Activated naive CD8-positive, alpha-beta T cell treated with anti-CD3 and anti-CD28 coated beads, Interleukin-2, amount 10 ng/mL, durations not matched to agents 7 days and 5 days (primary cell): ENCODE measurements at places on chromosomes 6 and 20.

DNA sequence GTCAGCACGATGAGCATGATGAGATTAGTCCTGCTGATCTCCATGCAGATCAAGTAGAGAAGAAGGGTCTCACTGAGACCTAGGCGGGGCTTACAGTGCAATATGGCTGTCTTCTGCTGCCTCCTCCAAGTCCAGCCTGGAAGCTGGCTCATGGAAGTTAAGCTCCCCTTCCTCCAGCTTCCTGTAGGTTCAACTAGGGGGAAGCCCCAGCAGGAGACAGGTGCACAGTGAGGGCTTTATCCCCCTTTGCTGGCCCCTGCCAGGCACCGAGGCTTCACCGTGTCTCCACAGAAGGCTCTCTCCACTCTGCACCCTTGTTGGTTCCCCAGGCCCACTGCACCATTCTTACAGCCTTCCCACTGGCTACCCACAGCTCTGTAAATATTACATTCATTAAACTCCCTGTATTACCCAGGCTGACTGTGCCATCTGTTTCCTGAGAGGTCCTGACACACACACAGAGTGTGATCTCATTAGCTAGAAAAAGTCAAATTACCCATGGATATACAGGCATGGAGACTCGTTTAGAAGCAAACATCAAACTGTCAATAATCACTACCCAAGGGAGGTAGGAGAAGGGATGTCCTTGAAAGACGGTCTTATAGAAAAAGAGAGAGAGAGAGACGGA is 90.4 kb downstream of the SLC2A10 start:
- no peak overlapping the region for H3K4me3 ChIP-seq
- no peaks in the 10 kb centered on the region for H3K4me1 ChIP-seq
- no peak overlapping the region for H3K27ac ChIP-seq

GRCh38 chr6:148842296-148843019 is 95.6 kb downstream of the UST start:
- no peaks in the 10 kb centered on the region for H3K4me1 ChIP-seq
- H3K4me3 ChIP-seq = no peak overlapping the region
- no peak for DNase-seq
- no peaks in the 10 kb centered on the region for H3K36me3 ChIP-seq

GRCh38 chr6:27591699-27592480 is 119.0 kb upstream of the ZNF184 start:
- no peak for DNase-seq
- H3K4me3 ChIP-seq = no peak overlapping the region
- H3K4me1 ChIP-seq = peaks cover 2% of the 10 kb centered on the region
- H3K36me3 ChIP-seq = no peaks in the 10 kb centered on the region
- H3K27ac ChIP-seq = no peak overlapping the region

GRCh38 chr20:25453035-25453810 is 45.8 kb downstream of the GINS1 start:
- no peak for DNase-seq
- H3K36me3 ChIP-seq = peaks cover 9% of the 10 kb centered on the region
- H3K27ac ChIP-seq = no peak overlapping the region
- no peaks in the 10 kb centered on the region for H3K27me3 ChIP-seq
- no peak overlapping the region for H3K4me3 ChIP-seq

GRCh38 chr6:30357678-30358540 is 13.0 kb downstream of the RPP21 start:
- no peak overlapping the region for H3K27ac ChIP-seq
- no peaks in the 10 kb centered on the region for H3K36me3 ChIP-seq
- peak; percentile 47 for DNase-seq
- H3K4me3 ChIP-seq = peak overlapping the region; percentile 85
- H3K27me3 ChIP-seq = peaks cover 68% of the 10 kb centered on the region
- H3K4me1 ChIP-seq = peaks cover 8% of the 10 kb centered on the region

DNA sequence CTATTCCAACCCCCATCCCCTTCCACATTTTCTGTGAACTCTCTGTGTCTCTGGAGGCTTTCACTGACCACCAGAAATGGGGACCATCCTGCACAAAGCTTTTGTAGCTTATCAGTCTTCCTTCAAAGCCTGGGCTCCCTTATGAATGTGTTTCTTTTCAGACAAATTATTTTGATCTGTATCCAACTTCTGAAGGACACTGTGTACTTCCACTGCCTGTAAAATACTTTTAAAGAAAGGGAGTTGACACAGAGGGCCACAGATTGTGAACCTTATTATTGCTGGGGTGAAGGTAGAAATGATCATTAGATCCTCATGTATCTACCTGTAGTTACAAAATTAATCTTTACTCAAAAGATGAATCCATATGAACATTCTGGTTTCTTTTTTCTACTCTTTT is 135.6 kb downstream of the CARMIL1 start:
- H3K27me3 ChIP-seq = no peaks in the 10 kb centered on the region
- H3K4me3 ChIP-seq = no peak overlapping the region
- H3K4me1 ChIP-seq = peaks cover 30% of the 10 kb centered on the region
- H3K27ac ChIP-seq = no peak overlapping the region
- peaks cover 1% of the 10 kb centered on the region for H3K36me3 ChIP-seq

DNA sequence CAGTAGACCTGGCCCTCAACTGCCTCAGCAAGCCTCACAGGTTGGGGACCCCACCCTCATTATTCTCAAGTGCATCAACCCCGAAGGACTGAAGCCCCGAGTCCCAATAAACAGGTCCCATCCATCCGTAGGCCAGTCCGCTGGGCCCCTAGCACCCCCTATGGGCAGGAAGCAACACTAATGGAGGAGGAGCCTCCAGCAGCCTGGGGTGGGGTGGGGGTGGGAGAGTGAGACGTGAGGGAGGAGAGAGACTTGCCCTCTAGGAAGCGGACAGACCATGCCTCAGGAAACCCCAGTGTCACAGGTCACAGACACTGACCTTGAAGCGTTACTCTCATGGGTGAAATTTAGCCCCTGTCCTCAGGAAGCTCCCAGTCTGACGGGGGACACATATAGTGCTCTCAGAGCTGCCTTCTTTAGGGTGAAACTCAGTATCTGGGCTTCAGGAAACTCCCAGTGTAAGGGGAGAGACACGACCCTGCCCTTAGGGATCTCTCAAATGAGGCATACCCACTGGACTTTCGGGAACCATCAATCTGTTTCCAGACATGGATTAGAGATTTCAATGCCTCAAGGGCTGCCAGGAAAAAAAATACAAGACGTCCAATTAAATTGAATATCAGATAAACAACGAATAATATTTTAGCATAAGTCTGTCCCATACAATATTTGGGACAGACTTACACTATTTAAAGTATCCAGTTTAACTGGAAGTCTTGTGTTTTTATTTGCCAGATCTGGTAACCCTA is 125.8 kb downstream of the MRPL14 start:
- no peak overlapping the region for H3K27ac ChIP-seq
- peak overlapping the region; percentile 85 for H3K4me3 ChIP-seq
- H3K36me3 ChIP-seq = peaks cover 1% of the 10 kb centered on the region
- peaks cover 16% of the 10 kb centered on the region for H3K4me1 ChIP-seq
- peaks cover 36% of the 10 kb centered on the region for H3K27me3 ChIP-seq

- no peak for DNase-seq
- no peak overlapping the region for H3K4me3 ChIP-seq
- no peak overlapping the region for H3K27ac ChIP-seq
- no peaks in the 10 kb centered on the region for H3K4me1 ChIP-seq
Measured at GRCh38 chr6:79538106-79538971, 1.1 kb upstream of the LCA5 start.

GRCh38 chr6:169824848-169825557 is 73.6 kb downstream of the ERMARD start:
- no peak overlapping the region for H3K27ac ChIP-seq
- H3K27me3 ChIP-seq = peaks cover 73% of the 10 kb centered on the region
- H3K36me3 ChIP-seq = peaks cover 1% of the 10 kb centered on the region
- DNase-seq = no peak
- H3K4me1 ChIP-seq = no peaks in the 10 kb centered on the region

DNA sequence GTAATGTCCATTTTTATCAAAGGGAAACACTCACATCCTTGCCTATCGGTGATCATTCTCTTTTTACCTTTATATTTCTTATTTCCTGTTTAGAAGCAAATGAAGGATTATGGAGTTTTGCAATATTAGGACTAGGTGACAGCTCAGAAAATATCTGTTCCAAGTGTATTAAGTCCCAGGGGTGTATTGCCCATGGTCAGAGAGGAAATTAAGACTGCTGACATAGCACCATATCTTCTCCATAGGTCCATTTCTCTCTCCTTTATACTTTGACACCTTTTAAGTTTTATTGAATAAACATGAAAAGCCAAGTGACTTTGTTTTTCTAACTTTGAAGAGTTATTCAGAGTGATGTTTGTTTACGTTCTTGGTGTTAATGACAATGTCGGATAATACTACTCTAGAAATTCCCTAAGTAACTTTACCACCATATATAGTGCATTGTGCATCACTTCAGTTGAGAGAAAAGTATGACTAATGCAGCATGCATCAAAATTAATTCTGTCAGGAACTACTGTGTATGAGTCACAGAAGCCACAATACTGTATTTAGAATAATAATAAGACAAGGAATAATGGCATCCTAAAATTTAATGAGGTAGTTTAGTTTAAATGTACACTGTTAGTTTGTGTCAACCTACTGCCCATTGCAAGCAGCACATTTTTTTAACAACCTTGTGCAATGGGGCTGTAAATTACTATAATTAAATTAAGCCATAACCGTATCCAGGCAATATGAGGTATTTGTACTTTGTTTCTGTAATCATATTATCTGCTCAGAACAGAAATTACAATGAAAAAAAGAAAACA is 474.4 kb upstream of the RNF217 start:
- no peak overlapping the region for H3K4me3 ChIP-seq
- no peaks in the 10 kb centered on the region for H3K36me3 ChIP-seq
- H3K27me3 ChIP-seq = no peaks in the 10 kb centered on the region
- no peaks in the 10 kb centered on the region for H3K4me1 ChIP-seq
- no peak overlapping the region for H3K27ac ChIP-seq
- no peak for DNase-seq

- peaks cover 9% of the 10 kb centered on the region for H3K4me1 ChIP-seq
- no peaks in the 10 kb centered on the region for H3K36me3 ChIP-seq
- no peak overlapping the region for H3K27ac ChIP-seq
Measured at GRCh38 chr6:106975738-106976064, 1.2 kb upstream of the CD24 start.

DNA sequence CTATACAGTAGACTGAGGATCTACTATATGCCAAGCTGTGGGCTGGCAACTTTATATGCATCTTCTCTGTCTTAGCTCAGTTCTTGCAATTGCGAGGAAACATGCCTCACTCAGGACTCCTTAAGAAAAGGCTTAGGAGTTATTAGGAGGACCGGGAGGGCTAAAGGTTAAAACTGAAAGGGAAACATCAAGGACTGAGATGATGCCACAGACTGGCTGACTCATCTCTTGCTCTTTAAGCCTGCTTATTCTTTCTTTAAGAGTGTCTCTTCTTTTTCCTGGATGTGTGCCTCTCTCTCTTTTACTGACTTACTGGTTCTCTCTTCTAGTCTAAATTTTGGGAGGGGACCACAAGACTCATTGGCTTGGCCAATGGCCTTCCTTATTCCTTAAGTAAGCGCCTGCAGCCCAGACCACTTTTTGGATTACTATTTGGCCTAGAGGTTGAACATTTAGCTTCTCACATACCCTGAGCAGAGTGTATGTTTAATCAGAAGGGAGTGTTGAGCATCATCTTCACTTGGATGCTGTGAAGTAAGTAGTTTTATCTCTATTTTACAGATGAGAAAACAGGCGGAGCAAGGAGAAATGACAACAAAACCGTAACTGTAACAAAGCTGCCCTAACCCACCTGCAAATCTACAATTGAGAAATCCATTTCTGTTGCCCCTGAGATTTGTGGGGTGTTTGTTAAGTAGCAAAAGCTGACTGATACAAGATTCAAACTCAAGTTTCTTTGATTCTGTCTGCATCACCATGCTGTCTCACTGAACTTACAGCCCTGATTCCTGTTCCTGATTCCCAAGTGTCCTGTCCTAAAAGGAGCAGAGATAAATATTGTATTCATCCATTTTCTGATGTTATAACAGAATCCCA is 7.2 kb upstream of the SDC4 start:
- H3K4me3 ChIP-seq = peak overlapping the region; percentile 57
- no peak for DNase-seq
- H3K27ac ChIP-seq = peak overlapping the region; percentile 80
- peaks cover 48% of the 10 kb centered on the region for H3K4me1 ChIP-seq
- H3K36me3 ChIP-seq = no peaks in the 10 kb centered on the region

DNA sequence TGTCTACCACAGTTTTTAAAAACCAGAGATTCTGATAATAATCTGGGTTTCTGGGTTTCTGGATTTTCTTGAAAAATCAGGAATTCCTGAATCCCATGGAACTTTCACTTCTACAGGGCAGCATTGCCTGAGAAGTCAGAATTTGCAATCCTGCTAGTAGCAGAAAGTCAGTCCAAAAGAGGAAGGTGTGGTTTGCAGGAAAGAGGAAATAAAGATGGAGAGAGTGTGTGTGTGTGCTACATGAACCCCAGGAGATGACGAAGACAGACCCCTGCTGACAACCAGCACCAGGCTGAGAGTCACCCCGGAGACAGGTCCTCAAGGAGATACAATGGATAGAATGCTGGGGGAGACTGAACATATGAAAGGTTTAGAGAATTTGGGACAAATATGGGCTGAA is 44.9 kb downstream of the PRND start:
- H3K4me1 ChIP-seq = peaks cover 3% of the 10 kb centered on the region
- no peak overlapping the region for H3K27ac ChIP-seq
- DNase-seq = no peak
- peaks cover 13% of the 10 kb centered on the region for H3K27me3 ChIP-seq
- peaks cover 7% of the 10 kb centered on the region for H3K36me3 ChIP-seq

DNA sequence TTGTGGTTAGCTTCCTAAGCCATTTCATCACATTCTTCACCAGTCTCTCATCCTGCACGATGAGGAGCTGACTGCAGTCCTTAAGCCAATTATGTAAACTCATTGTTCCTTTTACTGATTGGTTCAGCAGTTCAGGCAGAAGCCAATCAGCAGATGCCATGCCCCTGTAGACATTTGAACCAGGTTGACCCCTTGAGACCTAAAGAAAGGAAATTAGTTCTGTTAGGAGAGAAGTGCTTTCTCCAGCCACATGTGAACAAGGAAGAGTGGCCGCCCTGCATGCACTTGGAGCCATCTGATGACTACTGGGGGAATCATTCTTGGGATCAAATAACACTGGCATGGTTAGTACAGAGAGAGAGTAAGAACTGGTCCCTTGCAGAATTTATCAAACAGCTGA is 535.2 kb upstream of the ID4 start:
- no peak overlapping the region for H3K4me3 ChIP-seq
- no peak overlapping the region for H3K27ac ChIP-seq
- DNase-seq = no peak
- H3K27me3 ChIP-seq = no peaks in the 10 kb centered on the region
- no peaks in the 10 kb centered on the region for H3K4me1 ChIP-seq

GRCh38 chr6:119463081-119463626 is 113.6 kb upstream of the MAN1A1 start:
- peak overlapping the region; percentile 78 for H3K27ac ChIP-seq
- peaks cover 37% of the 10 kb centered on the region for H3K36me3 ChIP-seq
- H3K4me1 ChIP-seq = peaks cover 20% of the 10 kb centered on the region
- H3K4me3 ChIP-seq = no peak overlapping the region
- no peak for DNase-seq
- no peaks in the 10 kb centered on the region for H3K27me3 ChIP-seq
